AG09309 (cell line): ENCODE measurements at places on chromosomes 16 and 17.

DNA sequence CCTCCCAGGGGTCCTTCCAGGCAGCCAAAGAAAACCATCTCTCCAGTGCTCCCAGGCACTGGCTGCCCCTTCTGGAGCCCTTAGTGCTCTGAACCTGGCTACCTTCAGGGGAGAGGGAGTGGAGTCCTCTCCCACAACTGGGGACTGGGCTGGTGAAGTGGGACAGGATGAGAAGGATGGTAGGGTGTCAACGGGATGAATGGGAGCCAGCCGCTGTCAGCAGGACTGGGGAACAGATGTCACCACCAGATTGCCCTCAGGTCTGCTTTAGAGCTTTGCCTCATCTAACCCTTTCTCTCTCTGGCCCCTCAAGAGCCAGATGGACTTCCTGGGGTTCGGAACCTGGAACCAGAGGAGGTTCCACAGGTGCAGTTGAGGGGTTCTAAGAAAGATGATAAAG lies 488 bp upstream of the SEBOX start:
- DNase-seq: no peak

DNA sequence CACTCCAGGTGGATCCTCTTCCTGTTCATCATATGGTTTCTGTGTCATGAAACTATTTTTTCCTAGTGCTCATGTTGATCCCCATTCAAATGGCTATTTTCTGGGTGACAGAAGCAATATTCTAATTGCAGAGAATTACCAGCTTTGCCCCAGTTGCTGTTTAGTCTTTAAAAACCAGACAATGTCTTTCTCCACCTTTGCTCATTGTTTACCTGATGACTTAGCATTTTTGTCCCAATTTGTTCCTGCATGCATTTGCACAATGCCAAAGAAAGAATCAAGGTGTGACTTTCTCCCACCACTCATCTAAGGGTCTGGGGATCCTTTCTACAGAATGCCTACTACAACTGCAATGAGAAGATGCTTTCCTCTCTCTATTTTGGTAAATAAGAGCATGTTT lies 439.9 kb upstream of the MAF start:
- no peak for DNase-seq

DNA sequence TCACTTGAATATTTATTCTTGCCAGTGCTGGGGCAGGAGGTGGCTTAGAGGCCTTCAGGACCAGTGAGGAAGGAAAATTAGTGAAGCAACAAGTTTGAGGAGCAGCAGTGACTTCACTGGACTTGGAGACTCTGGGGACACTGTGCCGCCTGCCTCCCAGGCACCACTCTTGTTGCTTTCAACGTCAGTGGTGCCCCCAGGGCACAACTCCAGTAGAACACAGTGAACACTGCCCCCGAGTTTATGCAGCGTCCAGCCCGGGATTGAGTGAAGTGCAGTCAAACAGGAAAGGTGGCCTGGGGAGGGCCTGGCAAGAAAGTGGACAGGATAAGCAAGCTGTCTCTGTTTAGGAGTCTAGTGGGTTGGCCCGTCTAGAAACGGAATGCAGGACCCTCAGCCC lies 24.4 kb upstream of the NAT9 start:
- DNase-seq: no peak

- DNase-seq: no peak
These were observed 95.6 kb downstream of the NPIPB11 start for GRCh38 chr16:29310852-29311314.

DNA sequence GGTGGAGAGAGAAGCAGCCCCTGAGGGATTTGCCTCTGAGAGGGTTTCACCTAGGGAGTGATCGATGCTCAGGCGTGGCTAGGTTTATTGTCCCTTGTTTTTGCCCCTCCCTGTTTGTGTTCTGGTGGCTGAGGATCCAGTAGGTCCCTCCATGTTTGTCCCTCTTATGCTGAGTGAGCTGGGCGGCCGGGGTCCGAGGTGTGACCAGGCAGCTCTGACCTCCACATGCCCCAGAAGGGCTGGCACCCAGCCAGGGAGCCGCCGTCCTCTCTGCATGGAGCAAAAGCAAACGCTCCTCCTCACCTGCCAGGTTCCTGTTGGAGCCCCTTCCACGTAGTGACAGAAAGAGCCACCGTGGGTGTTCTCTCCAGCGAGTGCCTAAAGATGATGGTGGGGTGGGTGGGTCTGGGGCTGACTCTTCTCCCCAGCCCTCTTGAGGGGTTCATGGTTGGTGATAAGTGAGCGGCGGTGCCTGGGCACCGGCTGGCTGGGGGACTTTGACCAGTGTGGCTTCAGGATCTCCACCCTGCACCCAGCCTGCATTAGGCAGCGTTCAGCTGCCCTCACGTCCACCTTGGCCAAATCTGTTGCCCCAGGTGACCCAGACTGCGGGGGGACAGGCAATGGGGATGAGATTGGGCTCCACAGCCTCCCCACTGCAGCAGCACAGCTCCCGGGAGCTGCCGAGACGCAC lies 14.1 kb upstream of the NUDT16L1 start:
- DNase-seq: no peak

GRCh38 chr16:22630242-22630641 lies 119.6 kb downstream of the NPIPB5 start:
- DNase-seq: no peak

DNA sequence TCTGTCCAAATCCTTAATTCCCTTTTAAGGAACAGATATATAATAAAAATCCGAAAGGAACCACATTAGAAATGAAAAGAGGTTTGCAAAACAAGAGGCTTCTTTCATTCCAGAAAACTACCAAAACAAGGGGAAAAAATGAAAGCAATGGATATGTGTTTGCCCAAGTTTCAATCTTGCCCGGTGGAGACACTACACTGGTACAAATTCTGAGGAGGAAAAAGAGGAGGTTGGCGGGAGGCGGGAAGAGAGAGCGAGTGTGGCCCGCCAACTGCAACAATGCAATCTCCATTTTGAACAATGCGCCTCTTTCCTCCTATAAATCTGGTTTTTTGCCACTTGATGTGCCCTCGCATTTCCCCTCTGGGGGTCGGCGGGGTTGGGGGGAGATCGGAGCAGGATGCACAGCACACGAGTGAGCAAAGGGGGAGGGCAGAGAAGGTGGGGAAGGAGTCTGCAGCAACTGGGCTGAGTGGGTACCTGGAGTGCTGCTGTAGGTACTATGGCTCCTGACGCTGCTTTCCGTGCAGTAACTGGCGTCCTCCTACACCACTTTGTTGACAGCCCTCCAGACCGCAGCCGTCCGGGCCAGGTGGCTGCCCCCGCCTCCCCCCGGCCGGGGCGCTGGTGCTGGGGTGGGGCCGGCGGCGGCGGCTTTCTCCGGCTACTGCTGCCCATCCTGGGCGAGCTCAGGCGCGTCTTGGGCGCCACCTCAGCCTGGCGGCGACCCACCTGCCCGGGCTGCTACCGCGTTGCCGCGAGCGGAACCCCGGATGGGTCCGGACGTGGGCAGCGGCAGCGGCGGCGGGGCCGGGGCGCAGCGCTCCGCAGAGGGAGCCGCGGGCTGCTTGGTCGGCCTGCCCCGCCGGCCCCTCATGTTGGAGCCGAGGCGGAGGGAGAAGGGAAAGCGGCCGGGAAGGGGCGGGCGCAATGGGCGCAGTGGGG lies 93.8 kb upstream of the PLEKHM1 start:
- DNase-seq: no peak

DNA sequence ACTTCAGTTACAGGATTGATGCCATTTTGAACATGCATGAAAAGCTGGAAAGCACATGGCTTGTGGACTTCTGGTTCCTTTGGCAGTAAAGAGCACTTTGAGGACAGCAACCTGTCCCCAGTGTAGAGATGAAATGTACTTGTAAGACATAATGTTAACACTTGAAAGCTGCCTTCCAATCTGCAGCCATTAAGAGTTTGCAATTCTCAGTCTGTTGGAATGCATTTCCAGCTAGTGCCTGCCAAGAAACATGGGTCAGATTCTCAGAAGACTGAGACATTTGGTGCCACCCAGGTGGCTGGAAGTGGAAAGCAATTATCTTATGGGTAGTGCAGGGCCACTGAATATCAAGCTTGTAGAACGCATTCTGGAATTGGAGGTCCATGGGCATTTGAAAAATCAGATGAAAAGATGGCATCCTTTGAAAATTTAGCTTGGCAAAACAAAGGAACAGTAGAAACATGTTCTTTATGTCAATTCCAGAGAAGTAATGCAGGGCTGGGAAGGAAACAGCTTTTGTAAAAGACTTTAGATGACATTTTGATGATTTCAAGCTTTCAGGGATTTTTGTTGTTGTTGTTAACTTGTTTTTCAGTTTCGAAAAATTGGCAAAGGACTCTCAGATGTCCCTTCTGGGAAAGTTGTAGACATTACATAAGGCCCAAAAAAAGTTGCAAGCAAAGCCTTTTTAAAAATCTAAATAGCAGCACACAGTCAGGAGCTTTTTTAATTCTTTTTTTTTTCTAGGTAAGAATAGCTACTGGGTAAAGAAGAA lies 147.0 kb downstream of the ABCA8 start:
- no peak for DNase-seq

GRCh38 chr16:69669577-69669976 lies 56.8 kb downstream of the NQO1 start:
- DNase-seq: no peak

- DNase-seq: no peak
These were observed 3.8 kb upstream of the SNX20 start for GRCh38 chr16:50684823-50685461.

- DNase-seq: peak; percentile 54
These were observed 84.3 kb downstream of the BMERB1 start for GRCh38 chr16:15518381-15519351.

- DNase-seq: no peak
These were observed 1.2 kb upstream of the UBB start for GRCh38 chr17:16379654-16380053.

GRCh38 chr16:71430744-71431143 lies 11.1 kb downstream of the TLE7 start:
- no peak for DNase-seq

GRCh38 chr17:64259922-64260321 lies 3.1 kb downstream of the TEX2 start:
- peak; percentile 50 for DNase-seq

- no peak for DNase-seq
These were observed 1682.9 kb downstream of the TP53TG3F start for GRCh38 chr16:35142147-35142808.

DNA sequence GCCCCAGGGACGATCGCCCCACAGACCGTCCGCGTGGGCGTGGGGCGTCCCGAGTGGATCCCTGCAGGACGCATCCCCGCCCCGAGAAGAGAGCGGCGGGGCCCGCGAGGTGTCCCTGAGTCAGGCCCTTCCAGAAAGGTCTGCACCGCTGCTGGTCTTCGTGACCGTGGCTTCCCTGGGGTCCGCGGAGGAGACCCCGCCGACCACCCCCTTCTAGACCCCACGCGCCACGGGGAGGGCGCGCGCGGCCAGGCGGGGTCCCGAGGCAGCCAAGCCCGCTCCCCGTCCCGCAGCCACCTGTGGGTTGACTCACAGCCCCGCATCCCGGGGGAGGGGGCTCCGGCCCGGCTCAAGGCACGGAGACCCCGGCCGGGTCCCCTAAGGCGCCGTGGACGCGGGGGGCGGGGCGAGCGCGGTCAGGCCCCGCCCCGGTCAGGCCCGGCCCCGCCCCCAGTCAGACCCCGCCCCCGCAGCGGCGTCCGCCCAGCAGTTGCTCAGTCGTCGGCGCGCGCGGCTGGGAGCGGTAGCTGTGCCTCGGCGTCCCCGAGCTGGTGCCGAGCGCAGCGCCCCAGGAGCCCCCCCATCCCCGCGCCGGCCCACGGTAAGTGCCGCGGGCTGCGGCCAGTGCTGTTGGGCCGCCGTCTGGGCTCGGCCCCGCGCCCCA lies at the start of gene BAIAP3:
BAIAP3 (plus strand) TSS at position 497 of the 664 bp plus-strand sequence. CDS start 4,905 bp downstream, outside the sequence.
- no peak for DNase-seq

DNA sequence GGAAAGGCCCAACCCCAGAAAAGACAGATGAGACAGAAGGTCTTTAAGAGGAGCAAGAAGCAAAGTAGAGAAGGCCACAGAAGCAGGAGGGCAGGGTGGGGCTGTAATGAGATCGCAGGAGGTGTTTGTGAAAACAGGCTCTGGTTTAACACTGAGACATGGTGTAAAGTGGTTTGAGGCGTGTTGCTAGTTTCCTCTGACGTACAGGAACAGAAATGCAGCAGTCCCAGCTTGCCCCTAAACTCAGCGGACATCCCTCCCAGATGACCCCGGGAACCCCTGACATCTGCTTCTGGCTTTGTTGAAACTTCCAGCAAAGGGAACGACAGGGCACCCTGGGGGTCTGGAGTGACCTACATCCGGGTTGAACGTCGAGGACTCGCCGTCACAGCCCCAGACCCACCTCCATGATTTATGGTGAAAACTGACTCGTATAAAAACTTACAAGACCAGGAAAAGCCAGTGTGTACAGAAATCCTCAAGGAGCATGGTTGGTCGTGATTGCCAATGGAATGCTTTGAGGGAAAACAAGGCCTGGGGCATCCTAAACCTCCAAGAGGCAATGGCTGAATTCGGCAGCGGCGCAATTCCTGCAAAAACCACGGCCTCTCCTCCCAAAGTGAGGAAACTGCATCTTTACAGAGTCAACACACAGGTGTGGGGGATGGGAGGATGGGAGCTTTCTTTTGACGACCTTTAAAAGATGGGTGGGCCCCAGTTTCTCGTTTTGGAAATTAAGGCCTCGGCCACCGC lies 25.8 kb downstream of the LITAF start:
- DNase-seq: no peak

- no peak for DNase-seq
These were observed 469.9 kb downstream of the MAF start for GRCh38 chr16:79130616-79131015.

DNA sequence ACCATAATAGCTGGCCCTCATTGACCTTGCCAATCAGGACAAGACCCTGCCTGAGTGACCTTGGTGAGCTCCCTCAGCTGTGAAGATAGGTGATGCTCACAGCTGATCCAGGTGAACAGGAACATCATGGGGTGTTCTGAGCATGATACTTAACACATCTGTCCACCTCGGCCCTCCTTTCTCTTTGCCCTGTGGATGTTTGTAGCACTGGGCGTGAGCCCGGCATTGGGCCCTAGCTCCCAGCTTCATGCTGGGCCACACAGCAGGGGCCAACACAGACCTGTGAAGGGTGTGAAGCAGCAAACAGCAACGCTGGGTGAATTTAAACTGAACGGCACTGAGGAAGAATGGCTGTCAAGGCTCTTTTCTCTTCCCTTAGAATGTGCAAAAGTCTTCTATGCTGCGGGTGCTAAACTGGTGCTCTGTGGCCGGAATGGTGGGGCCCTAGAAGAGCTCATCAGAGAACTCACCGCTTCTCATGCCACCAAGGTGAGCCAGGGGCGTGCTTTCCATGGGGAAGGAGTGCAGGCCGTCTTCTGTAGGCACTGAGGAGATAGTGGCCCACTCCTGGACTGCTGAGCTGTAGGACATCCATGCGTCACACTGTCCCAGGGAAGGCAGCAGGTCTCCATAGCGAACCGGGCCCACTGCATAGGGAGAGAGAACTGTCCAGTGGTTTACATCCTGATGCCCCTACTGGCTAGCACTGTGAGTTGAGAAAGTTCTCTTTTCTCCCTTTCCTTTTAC lies 35.9 kb downstream of the TMEM11 start:
- DNase-seq: no peak

- peak; percentile 52 for DNase-seq
These were observed 337.4 kb upstream of the HSBP1 start for GRCh38 chr16:83470416-83470815.

DNA sequence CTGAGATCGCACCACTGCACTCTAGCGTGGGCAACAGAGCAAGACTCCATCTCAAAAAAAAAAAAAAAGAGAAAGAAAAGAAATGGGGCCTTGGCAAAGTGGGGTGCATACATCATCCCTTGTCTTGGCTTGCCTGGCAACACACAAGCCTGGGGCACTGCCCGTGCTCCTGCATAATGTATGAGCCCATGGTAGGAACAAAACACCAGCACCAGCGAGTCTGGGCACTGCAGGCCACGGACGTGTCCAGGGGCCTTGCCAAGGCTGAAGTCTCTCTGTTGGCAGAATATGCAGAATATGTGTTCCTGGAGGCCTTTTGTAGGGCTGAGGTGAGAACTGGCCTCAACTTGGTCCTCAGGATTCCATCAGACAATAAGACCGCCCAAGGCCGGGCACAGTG lies 15.7 kb upstream of the ALDOA start:
- no peak for DNase-seq

GRCh38 chr17:55068862-55069811 lies 100.6 kb downstream of the STXBP4 start:
- DNase-seq: no peak
